Parietal lobe (tissue), 2 donors: ENCODE measurements at places on chromosomes 2 and 18. TPM values are rescaled to one million over a fixed set of nuclear protein-coding genes. Genes with fewer than 3 reads are reported as not detected.

Gene TSHZ1
- total RNA-seq = 7.2 TPM

Gene CLEC4F
- not detected for total RNA-seq

Gene TTC21B
- 156 TPM for total RNA-seq

Gene C18orf32
- total RNA-seq = 41.6 TPM

Gene MERTK
- total RNA-seq = 5.9 TPM

Gene PLCL1
- 31.0 TPM for total RNA-seq

Gene CRYBA2
- not detected for total RNA-seq

Gene LIMS2
- total RNA-seq = 2.5 TPM

Gene FABP1
- not detected for total RNA-seq

Gene FBXO41
- 28.8 TPM for total RNA-seq

Gene LONRF2
- total RNA-seq = 87.6 TPM

Gene AGXT
- total RNA-seq = not detected

Gene ABCB11
- 1.6 TPM for total RNA-seq

Gene XIRP2
- total RNA-seq = 0.31 TPM

Gene CPO
- not detected for total RNA-seq

Gene MDH1B
- 4.7 TPM for total RNA-seq

Gene RTKN
- total RNA-seq = 5.0 TPM

Gene MOGAT1
- total RNA-seq = not detected

Gene GCG
- total RNA-seq = not detected

Gene NCKAP5
- total RNA-seq = 19.7 TPM

Gene SERPINB5
- not detected for total RNA-seq

Gene PNPT1
- total RNA-seq = 35.7 TPM

Gene TMEM37
- total RNA-seq = not detected
